ENCODE measurements at places on chromosomes 6 and 20. TPM values are rescaled to one million over a fixed set of nuclear protein-coding genes. Genes with fewer than 3 reads are reported as not detected.

DNA sequence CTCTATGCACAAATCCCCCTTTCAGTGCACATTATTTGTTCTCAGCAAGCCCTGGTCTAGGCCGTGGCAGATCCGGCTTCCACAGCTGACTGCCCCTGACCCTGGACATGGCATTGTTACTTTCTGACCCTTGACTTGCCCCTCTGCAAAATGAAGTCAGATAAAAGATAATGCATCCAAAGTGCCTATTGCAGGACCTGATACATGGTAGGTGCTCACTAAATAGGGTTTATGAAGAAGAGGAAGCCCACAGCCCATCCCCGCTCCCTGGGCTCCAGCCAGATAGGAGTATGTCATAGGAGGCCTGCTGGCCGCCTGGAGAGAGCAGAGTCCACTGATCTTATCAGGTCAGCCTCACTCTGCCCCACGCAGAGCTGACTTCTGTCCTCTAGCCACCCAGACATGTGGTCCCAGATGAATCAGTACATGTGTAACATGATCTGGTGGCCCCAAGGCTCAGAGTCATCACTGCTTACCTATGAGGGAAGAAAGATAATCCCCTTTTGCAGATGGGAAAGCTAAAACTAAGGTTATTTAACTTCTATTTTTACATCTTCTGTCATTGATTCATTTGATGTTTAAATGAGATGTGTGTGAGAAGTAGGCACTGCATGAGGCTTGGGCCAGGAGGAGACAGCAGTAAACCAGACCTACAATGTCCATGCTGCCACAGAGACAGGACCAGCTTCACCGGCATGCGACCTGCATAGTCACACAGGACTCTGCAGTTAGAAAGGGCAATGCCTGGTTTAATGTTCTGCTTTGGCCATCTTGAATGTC lies 20.4 kb downstream of the MAFB start:
- no peak overlapping the region for H3K4me3 ChIP-seq
- H3K36me3 ChIP-seq = no peaks in the 10 kb centered on the region
- no peak overlapping the region for H3K27ac ChIP-seq

DNA sequence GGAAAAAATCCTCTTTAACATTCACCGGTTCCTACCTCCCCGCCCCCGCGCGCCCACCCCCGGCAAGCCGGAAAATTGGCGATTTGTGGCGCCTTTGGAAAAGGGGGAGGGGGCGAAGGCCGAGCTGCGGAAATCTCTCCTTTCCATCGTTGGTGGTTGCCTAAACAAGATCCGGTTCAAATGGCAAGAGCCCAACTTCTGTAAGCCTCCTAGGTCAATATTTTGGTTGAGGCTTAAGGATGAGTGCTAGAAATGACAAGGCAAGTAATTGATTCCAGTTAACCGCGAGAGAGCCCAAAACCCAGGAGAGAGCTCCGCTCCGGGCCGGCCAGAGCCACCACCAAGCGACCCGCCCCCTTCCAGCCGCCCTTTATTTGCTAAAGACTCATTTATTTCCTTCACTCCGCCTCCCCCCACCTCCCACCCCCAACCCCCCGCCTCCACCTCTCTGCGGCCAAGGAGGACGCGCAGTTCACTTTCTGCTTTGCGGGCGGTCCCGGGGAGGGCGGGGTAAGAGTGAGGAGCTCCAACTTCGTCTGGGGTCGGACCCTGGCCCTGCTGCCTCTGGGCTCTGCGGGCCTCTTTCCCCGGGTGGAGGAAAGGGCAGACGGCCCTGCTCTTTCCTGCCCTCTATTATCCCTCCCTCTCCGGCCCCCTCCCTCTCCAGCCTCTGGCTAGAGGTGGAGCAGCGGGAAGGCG lies 838 bp upstream of the NKX2-2 start:
- H3K4me3 ChIP-seq = no peak overlapping the region
- DNase-seq = no peak
- H3K27me3 ChIP-seq = peaks cover 79% of the 10 kb centered on the region

DNA sequence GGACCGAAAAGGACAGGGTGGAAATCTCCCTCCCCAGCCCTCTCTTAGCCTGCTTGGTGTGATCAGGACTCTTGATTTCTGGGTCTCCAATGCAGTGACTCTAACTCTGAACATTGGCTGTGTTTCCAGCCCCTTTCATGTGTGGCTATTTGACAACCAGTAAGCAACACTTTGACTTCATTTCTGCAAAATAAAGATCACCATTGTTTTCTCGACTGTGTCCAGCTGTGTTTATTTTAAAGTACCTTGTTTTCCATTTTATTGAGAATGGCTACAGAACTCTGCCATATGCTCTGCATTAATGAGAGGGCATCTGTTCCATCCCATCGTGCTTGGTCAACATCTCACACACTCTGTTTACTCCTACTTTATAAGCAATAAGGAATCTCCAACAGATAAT lies 60.9 kb upstream of the TAGAP start:
- H3K36me3 ChIP-seq = no peaks in the 10 kb centered on the region
- H3K4me3 ChIP-seq = no peak overlapping the region
- no peaks in the 10 kb centered on the region for H3K4me1 ChIP-seq
- no peak for DNase-seq

DNA sequence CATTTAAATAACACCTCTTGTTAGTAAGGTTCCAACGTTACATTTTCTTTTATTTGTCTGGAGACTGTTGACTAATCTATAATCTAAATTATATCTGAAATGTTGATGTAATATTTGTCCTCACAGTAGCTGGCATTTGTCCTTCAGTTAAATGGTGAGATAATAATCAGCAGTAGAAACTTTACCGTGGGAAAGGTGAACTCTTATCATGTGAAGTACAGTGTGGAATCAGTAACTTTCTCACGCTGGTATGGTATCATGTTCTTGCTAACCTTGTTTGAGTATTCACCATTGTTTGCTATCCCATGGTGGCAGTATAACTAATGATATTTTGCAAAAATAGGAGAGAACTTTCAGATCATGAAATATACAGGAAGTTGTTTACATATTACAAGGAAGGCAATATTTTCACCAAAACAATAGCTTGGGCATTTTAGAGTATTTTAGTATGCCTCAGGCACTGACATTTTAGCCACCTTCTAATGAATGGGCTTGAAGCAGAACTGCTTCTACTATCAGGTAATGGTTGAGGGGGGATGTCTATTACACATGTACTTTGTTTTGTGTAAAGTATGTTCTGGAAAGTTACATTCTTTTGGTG lies 4.8 kb downstream of the GMNN start:
- H3K4me1 ChIP-seq = peaks cover 9% of the 10 kb centered on the region
- DNase-seq = no peak
- H3K4me3 ChIP-seq = no peak overlapping the region
- H3K27ac ChIP-seq = no peak overlapping the region
- no peaks in the 10 kb centered on the region for H3K27me3 ChIP-seq

C20orf141 gene
- not detected for total RNA-seq

GRCh38 chr6:78935553-78935952 lies 68.2 kb downstream of the IRAK1BP1 start:
- H3K4me1 ChIP-seq = no peaks in the 10 kb centered on the region
- DNase-seq = no peak
- no peak overlapping the region for H3K27ac ChIP-seq
- H3K27me3 ChIP-seq = no peaks in the 10 kb centered on the region
- H3K4me3 ChIP-seq = no peak overlapping the region

TXNDC5 gene
- total RNA-seq = 253 TPM

DNA sequence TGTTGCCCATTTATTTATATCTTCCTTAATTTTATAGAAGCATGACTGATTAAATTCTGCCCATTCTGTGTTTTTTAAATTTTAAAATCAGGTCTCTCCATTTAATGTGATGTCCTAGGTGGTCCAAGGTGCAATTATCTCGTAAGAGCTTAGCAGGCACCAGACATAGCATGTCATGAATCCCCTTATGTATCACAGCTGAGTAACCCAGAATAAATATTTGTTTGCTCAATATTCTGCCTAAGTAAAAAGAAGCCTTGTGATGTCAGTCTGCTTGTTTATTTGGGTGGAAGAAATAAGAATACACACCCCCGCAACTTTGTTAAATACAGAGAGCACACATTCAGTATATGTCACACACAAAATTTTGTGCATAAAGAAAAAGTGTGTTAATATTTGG lies 211.3 kb downstream of the FARS2 start:
- H3K27me3 ChIP-seq = no peaks in the 10 kb centered on the region
- no peak overlapping the region for H3K4me3 ChIP-seq
- no peaks in the 10 kb centered on the region for H3K4me1 ChIP-seq
- no peak overlapping the region for H3K27ac ChIP-seq
- H3K36me3 ChIP-seq = no peaks in the 10 kb centered on the region

METTL24 gene
- total RNA-seq = 2.6 TPM

EYA4 gene
- total RNA-seq = 23.9 TPM

DNA sequence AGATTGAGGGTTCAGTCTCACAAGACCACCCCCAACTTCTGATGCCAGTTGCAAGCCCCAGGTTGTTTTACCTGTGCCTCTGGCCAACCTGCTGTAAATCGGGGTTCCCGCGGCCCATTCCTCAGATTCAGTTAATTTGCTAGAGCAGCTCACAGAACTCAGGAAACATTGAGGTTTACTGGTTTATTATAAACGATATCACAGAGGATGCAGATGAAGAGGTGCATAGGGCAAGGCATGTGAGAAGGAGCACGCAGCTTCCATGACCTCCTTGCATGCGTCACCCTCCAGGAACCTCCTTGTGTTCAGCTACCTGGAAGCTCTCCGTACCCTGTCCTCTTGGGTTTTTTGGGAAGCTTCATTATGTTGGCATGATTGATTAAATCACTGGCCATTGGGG lies 66.0 kb upstream of the CDKAL1 start:
- no peak overlapping the region for H3K27ac ChIP-seq
- no peak overlapping the region for H3K4me3 ChIP-seq
- H3K27me3 ChIP-seq = no peaks in the 10 kb centered on the region

DNA sequence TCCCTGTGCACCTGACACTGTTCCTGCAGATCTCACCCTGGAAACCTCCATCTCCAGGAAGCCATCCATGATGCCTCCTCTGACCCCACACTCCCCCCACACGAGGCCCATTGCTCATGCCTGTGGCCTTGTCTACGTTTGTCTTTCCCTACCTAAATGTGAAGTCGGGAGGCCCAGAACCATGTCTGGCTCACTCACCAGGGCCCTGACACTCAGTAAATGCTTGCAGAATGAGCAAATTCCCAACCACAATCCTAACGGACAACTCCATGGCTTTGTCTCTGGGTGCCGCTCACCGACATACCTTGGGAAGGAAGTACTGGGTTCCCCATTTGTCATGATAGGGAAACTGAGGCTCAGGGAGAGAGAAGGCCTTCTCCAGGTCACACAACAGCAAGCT lies 7.3 kb downstream of the PEDS1 start:
- peak; percentile 79 for DNase-seq
- peaks cover 21% of the 10 kb centered on the region for H3K4me1 ChIP-seq
- H3K36me3 ChIP-seq = peaks cover 30% of the 10 kb centered on the region
- no peak overlapping the region for H3K27ac ChIP-seq
- no peaks in the 10 kb centered on the region for H3K27me3 ChIP-seq

MEI4 gene
- total RNA-seq = not detected

GRCh38 chr20:19251958-19252357 lies 39.5 kb downstream of the SLC24A3 start:
- no peak overlapping the region for H3K4me3 ChIP-seq
- no peak for DNase-seq
- no peak overlapping the region for H3K27ac ChIP-seq

PSMF1 gene
- 26.4 TPM for total RNA-seq

TFAP2D gene
- total RNA-seq = not detected

PSORS1C1 gene
- 0.66 TPM for total RNA-seq

DNA sequence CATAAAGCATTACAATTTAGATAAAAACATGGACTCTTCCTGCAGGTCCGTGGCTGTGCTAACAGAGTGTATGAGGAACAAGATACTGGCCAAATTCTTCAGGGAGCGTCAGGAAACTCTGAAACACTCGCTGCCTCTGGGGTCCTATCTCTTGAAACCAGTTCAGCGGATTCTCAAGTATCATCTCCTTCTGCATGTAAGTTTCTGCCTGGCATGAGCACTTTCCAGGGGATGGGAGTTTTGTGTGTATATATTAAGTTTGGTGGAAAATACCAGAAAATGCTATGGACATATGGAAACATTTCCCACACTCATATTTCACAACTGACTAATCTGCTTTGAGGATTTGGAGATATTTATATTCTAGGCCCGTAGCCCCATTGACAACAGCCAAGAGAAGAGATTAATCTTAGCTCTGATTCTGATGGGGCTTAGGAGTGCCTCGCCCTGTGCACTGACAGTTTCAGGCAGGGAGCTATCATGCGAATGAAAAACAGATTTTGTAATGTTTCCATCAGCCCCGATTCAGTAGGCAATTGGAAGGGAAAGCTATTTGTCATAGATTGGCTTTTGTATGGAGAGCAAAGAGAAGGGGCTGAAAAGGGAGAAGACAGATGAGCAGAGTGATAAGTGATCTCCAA lies 64.7 kb upstream of the MTHFD1L start:
- no peaks in the 10 kb centered on the region for H3K36me3 ChIP-seq
- no peak overlapping the region for H3K4me3 ChIP-seq
- no peak overlapping the region for H3K27ac ChIP-seq
- H3K27me3 ChIP-seq = no peaks in the 10 kb centered on the region
- H3K4me1 ChIP-seq = no peaks in the 10 kb centered on the region
- peak; percentile 19 for DNase-seq

- H3K4me3 ChIP-seq = no peak overlapping the region
- no peak overlapping the region for H3K27ac ChIP-seq
- H3K36me3 ChIP-seq = no peaks in the 10 kb centered on the region
- DNase-seq = no peak
- H3K4me1 ChIP-seq = peaks cover 3% of the 10 kb centered on the region
These were observed 84.1 kb downstream of the BTBD9 start for GRCh38 chr6:38555606-38556005.

- H3K4me1 ChIP-seq = peaks cover 28% of the 10 kb centered on the region
- no peak overlapping the region for H3K27ac ChIP-seq
- DNase-seq = no peak
- H3K4me3 ChIP-seq = no peak overlapping the region
- H3K27me3 ChIP-seq = no peaks in the 10 kb centered on the region
- peaks cover 27% of the 10 kb centered on the region for H3K36me3 ChIP-seq
These were observed 1.6 kb upstream of the TNFRSF6B start for GRCh38 chr20:63694584-63695423.

GPSM3 gene
- total RNA-seq = 1.3 TPM

SLX4IP gene
- total RNA-seq = 4.4 TPM

- no peaks in the 10 kb centered on the region for H3K4me1 ChIP-seq
- no peak overlapping the region for H3K27ac ChIP-seq
- H3K4me3 ChIP-seq = no peak overlapping the region
- H3K36me3 ChIP-seq = no peaks in the 10 kb centered on the region
- DNase-seq = no peak
- no peaks in the 10 kb centered on the region for H3K27me3 ChIP-seq
These were observed 550.7 kb downstream of the PKHD1 start for GRCh38 chr6:51536728-51537127.

GRCh38 chr6:13978102-13978640 lies 53.4 kb downstream of the RNF182 start:
- H3K27ac ChIP-seq = no peak overlapping the region
- no peak overlapping the region for H3K4me3 ChIP-seq
- H3K36me3 ChIP-seq = no peaks in the 10 kb centered on the region
- H3K27me3 ChIP-seq = no peaks in the 10 kb centered on the region

- H3K27me3 ChIP-seq = no peaks in the 10 kb centered on the region
- H3K4me3 ChIP-seq = no peak overlapping the region
- H3K36me3 ChIP-seq = no peaks in the 10 kb centered on the region
- H3K27ac ChIP-seq = no peak overlapping the region
- no peak for DNase-seq
- no peaks in the 10 kb centered on the region for H3K4me1 ChIP-seq
These were observed 11.5 kb upstream of the ALDH8A1 start for GRCh38 chr6:134961366-134961765.

LTV1 gene
- total RNA-seq = 17.5 TPM
